ENCODE measurements at places on chromosomes 11 and 22. TPM values are rescaled to one million over a fixed set of nuclear protein-coding genes. Genes with fewer than 3 reads are reported as not detected.
A peak's percentile ranks its signal among the peaks of the same experiment; 100 is the strongest.

GRCh38 chr22:39833093-39833492, 60.5 kb downstream of the ENTHD1 start:
- H3K27ac ChIP-seq: no peak overlapping the region
- no peaks in the 10 kb centered on the region for H3K36me3 ChIP-seq
- H3K4me3 ChIP-seq: no peak overlapping the region
- DNase-seq: no peak
- peaks cover 5% of the 10 kb centered on the region for H3K27me3 ChIP-seq

The CNIH2 gene
- not detected for total RNA-seq

GRCh38 chr11:132911186-132911585, 621.1 kb downstream of the OPCML start:
- no peak overlapping the region for H3K4me3 ChIP-seq
- no peaks in the 10 kb centered on the region for H3K4me1 ChIP-seq
- DNase-seq: no peak
- H3K27ac ChIP-seq: no peak overlapping the region
- H3K27me3 ChIP-seq: no peaks in the 10 kb centered on the region

GRCh38 chr11:128519338-128519737, 68.0 kb downstream of the ETS1 start:
- no peak for DNase-seq
- H3K4me3 ChIP-seq: peak overlapping the region; percentile 65
- H3K27me3 ChIP-seq: no peaks in the 10 kb centered on the region
- no peaks in the 10 kb centered on the region for H3K36me3 ChIP-seq

- peaks cover 2% of the 10 kb centered on the region for H3K27me3 ChIP-seq
- no peak overlapping the region for H3K4me3 ChIP-seq
- H3K36me3 ChIP-seq: no peaks in the 10 kb centered on the region
- DNase-seq: no peak
- no peak overlapping the region for H3K27ac ChIP-seq
Measured at GRCh38 chr22:50605002-50605612, 4.5 kb downstream of the MAPK8IP2 start.

- H3K27me3 ChIP-seq: no peaks in the 10 kb centered on the region
- no peak overlapping the region for H3K4me3 ChIP-seq
- H3K36me3 ChIP-seq: no peaks in the 10 kb centered on the region
- DNase-seq: no peak
Measured at GRCh38 chr11:1871531-1871930, 18.6 kb downstream of the LSP1 start.

The CLCF1 gene
- 0.17 TPM for total RNA-seq

DNA sequence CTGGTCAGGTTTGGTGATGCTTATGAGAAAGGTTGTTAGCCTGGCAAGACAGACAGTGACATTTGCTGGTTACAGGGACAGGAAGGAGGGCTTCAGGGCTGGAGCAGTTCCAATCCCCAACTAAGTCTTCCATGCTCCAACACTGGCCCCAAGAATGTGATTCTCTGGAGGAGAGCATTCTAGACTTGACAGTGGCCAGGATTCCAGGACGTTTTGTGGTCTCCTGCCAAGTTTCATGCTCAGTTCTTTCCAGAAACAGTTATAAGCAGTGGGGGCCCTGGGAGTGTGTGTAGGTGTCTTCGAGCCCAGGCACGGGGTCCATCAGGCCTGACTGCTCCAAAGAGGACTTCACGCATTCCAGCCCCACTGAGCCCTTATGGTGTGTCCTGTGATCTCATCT, 8.9 kb upstream of the GRK3 start:
- H3K4me3 ChIP-seq: no peak overlapping the region
- no peaks in the 10 kb centered on the region for H3K36me3 ChIP-seq
- no peak for DNase-seq
- H3K27ac ChIP-seq: no peak overlapping the region
- H3K4me1 ChIP-seq: no peaks in the 10 kb centered on the region

DNA sequence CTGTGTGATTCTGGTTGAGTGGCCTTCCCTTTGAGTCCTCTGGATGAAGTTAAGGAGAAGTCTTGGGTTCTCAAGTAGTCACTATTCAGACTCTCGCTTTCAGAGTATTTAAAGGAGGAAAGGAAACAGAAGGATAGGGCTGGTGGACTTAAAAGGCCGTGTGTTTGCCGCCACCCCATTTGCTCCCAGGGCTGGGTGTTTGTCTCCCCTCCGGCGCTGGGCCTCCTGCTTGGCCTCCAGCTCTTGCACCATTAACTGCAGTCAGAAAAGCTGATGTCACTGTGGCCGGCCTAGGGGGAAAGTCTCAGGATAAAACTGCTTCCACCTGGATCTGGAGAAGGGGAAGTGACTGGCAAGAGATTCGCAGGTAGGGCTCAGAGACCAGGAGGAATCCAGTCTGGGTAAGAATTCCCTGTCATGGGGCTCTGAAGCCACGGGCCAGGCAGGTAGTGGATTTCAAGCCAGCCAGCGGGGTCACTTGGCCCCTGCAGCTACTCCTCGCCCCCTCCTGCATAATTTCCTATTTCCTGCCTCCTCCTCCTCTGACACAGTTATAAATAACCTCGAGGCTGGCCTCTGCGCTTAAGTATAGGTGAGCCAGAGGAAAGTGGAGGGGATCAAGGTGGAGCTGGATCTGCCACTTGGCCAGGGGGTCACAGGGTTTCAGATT, 17.1 kb downstream of the TIMP3 start:
- no peaks in the 10 kb centered on the region for H3K4me1 ChIP-seq
- no peak overlapping the region for H3K4me3 ChIP-seq
- no peak for DNase-seq
- H3K36me3 ChIP-seq: no peaks in the 10 kb centered on the region

DNA sequence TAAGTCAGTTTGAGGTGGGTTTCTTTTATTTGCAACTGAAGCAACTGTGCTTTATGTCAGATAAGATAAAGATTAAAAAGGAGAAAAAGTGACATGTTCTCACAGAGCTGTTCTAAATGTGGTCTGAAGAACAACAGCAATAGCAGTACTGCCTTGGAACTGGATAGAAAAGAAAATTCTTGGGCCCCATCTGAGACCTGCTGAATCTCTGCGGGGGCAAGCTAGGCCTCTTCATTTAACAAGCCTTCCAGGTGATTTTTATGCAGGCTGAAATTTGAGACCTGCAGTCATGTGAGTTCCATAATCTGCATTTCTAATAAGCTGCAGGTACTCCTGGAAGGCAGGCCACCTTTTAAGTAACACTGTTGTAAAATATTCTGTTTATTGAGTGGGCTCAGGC, 91.4 kb upstream of the CTSC start:
- no peaks in the 10 kb centered on the region for H3K36me3 ChIP-seq
- H3K27ac ChIP-seq: no peak overlapping the region
- no peak for DNase-seq
- H3K4me1 ChIP-seq: no peaks in the 10 kb centered on the region
- no peak overlapping the region for H3K4me3 ChIP-seq
- H3K27me3 ChIP-seq: no peaks in the 10 kb centered on the region

The FGF19 gene
- total RNA-seq: not detected

GRCh38 chr11:78363024-78363619, 54.5 kb downstream of the GAB2 start:
- no peak for DNase-seq
- H3K27me3 ChIP-seq: no peaks in the 10 kb centered on the region
- no peaks in the 10 kb centered on the region for H3K4me1 ChIP-seq
- no peak overlapping the region for H3K4me3 ChIP-seq
- no peak overlapping the region for H3K27ac ChIP-seq

GRCh38 chr11:96396637-96397036, 6.8 kb downstream of the JRKL start:
- no peak overlapping the region for H3K4me3 ChIP-seq
- no peaks in the 10 kb centered on the region for H3K27me3 ChIP-seq
- no peaks in the 10 kb centered on the region for H3K4me1 ChIP-seq
- H3K36me3 ChIP-seq: no peaks in the 10 kb centered on the region
- H3K27ac ChIP-seq: no peak overlapping the region
- DNase-seq: no peak

The CCDC179 gene
- total RNA-seq: not detected
